ENCODE measurements at places on chromosomes 3 and 15.
A peak's percentile ranks its signal among the peaks of the same experiment; 100 is the strongest.

GRCh38 chr3:16487511-16488175 is 25.9 kb downstream of the RFTN1 start:
- DNase-seq, result no peak

DNA sequence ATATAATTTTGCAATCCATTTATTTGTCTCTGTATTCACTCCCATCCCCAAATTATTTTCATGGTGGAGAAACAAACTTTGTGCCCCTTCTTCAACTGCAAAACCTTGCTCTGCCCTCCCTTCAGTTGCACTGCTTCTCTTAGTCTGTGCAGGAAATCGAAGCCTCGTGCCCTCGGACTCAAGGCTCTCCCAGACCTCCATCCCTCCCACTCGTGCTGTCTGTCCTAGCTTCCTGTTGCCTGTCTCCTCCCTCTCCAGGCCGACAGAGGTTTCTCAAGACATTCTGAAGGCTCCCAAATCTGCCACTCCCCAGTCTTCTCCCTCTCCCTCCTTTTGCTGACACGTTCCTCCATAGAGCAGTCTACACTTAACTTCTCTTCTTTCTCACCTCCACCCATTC is 177.6 kb downstream of the PDZRN3 start:
- DNase-seq, result no peak

DNA sequence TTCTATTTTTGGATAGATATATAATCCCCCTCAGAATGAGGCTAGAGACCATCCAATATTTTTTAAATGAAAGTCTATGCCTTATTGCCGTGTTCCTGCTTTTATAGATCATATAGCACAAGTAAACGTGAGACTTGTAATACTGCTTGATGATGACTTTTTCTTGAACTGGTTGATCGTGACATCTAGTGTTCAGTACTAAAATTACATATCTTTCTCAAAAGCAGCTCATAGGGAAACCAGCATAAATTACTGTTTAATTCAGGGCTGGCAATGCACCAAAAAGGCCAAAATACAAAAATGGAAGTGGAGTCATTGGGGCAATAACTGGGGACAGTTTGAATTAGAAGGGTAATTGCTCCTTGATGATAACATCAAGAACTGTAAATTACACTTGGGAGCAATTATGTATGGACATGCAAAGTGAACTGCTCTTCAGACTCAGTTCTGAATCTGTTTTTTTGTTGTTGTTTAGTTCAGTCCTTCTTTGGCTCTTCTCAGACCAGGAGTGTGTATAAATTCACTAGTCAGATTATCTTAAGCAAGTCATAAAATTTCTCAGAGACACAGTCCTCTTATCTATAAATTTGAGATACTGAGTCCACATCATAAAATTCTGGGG is 325.3 kb downstream of the THSD4 start:
- peak; percentile 56 for DNase-seq

GRCh38 chr3:179410999-179411398 is 40.3 kb downstream of the GNB4 start:
- DNase-seq, result no peak

DNA sequence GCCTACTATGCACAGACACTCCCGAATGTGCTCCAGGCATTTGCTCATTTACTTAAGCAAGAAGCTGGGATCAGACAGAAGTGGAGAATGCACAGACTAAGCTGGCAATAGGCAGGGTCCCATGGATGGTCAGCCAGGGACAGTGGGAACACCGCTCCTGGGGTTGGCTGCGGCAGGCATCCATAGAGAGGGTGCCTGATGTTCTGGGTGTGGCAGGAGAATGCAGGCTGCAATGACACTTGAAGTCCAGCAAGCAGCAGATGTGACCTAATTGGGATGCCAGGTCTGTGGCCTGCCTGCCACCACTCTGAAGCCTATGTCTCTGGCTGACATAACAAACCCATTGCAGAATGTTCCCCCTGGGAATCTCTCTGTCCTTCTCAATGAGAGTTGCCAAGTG is 40.2 kb upstream of the SLC6A11 start:
- DNase-seq, result no peak

GRCh38 chr15:27973886-27974285 is 125.2 kb downstream of the OCA2 start:
- DNase-seq, result no peak

DNA sequence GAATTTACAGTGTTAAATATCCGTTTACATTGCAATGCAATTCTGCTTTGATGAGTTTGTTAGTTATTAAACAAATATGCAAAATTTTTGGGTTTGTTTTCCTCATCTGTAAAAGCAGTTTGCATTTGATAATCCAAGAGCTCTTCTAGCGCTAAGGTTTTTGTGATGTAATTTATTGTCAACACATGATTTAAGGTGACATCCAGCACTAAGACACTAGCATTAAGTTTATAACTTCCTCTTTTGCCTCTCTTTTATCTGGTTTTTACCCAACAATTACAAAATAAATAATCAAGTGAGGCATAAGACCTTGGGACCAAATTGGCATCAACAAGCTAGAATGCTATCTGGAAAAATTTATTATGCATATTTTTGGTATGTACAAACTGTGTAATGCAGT is 969 bp upstream of the DNAJC19 start:
- no peak for DNase-seq

DNA sequence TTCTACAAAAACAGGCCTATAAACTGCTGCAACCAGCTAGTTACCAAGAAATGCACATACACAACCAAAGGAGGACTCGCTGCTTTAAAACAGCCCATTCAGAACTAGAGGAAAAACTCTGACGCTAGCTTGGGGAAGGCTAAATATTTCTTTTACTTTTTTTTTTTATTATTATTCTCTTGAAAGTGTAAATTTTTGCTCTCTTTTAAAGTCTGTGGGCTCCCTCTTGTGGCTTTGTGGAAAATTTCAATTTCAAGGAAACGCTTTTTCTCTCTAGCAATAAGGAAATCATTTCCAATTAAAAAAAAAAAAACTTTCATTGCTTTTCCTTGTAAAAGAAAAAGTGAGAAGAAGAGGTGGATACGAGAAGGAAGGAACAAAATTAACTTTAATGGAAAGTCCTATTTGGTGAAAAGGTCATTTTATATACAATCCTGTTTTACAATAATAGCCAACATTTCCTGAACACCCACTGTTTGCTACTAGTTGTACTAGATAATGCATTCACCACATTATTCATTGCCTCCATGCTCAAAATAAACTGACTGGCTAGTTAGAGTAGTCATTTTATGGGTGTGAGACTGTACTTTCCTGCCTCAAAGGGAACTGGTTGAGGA is 51.2 kb upstream of the SAMMSON start:
- peak; percentile 62 for DNase-seq

DNA sequence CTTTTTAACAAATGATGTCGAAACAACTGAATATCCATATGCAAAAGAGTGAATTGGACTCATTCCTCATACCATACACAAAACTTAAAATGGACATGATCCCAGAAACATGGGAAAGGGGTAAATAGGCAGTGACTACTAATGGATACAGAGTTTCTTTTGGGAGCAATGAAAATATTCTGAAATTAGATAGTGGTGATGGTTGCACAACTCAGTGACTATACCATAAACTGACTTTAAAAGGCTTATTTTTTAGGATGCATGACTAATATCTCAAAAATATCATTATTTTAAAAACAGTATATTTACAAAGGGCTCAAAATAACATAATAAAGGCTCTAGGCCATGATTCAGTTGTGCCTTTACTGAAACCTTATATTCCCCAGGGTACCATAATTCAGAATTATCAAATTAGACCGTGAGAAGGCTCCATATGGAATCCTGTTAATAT is 16.3 kb upstream of the ATP13A3 start:
- no peak for DNase-seq

- DNase-seq, result no peak
Observed at GRCh38 chr15:64521726-64522164, 61.4 kb downstream of the ZNF609 start.

DNA sequence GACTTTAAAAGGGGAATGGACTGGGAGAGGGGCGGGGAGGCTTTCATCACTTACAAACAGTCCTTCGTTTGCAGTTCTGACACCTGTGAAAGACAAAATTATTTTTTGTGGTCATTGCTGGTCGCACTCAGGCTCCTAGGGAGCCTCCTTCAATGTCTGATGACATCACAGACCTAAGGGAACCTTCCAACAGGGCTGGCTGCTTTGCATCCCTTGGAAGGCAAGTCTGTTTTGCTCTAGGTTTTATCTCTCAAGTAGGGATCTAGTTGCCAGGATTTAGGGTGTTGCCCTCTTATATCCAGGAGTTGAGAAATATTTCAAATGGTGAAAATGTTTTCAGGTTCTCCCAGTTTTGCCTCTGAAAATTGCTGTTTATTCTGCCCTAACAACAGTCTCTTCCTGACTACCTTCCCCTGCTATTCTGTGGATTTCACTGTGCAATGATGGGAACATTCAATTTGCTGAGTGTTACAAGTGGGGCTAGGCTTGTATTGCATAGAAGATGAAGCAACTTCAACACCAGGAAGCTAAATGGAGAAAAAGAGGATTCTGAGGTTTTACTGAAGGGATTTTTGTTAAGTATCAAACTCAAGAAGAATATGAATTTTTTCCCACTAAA is 75.9 kb upstream of the ARRDC4 start:
- DNase-seq, result no peak

GRCh38 chr3:37145611-37146010 is 28.8 kb downstream of the LRRFIP2 start:
- peak; percentile 50 for DNase-seq

DNA sequence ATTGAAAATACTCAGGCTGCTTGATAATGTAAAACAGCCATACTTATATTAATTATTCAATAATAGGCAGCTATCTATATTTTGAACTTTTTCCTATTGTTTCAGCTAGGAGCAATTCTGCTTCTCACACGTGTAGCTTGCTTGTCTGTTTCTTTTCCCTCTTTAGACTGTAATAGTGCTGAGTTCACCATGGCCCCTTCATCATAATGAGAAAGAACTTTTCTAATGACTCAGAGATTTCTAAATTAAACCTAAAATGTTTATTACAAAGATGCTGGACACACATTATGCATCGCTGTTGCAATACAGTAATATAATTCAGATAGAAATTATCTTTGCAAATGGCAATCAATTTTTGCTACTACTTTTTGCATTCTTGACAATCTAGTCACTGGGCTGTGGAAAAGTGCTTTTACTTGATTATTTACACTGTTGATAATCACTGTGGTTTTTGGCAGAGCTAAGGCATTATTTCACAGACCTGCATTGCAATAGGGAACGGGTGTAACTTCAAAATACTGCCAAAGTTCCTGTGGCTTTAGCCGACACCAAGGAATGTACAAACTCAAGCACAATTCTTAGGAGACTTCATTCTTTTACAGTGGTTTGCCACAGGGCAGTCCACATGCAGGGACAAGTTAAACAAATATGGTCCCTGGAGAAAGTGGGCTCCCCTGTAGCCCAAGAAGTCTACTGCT is 281.0 kb upstream of the TBL1XR1 start:
- peak; percentile 22 for DNase-seq
